Activated naive CD4-positive, alpha-beta T cell treated with Interleukin-2 at 50 U/mL for 16 hours (primary cell): ENCODE measurements at places on chromosomes 1 and 21.

DNA sequence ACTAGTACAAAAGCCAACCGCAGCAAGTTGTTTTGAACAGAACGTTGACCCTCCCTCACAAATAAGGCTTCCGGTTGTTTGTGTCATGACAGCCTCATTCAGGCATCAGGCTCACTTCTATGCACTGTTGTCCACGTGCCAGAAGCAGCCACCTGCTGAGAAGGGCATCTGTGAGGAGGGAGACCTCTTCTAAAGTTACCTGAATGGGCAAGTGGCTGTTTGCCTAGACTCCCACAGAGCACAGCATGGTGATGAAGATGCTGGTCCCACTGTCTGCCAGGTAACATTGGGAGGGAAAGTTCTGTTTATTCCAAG, 176.1 kb downstream of the CLIC6 start:
- DNase-seq, result no peak

DNA sequence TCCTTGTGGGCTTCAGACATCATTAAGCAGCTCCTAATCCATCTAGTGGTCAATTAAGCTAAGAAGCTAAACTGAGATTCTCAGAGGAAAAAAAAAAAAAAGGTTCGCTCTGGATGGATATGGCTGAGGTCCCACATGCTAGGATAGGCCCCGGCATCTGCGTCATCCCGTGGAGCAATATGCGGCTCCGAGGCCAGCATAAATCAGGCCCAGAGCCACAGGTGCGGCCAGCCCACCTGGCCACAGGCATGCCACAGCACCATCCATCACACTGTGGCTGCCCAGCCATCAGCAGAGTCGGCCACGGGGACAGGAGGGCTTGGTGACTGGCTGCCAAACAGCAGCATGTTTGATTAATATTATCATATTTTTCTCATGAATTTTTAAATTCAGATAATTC, 106.9 kb upstream of the TIAM1 start:
- DNase-seq, result no peak

GRCh38 chr1:39822146-39822545, 33.5 kb upstream of the BMP8B start:
- DNase-seq, result no peak

DNA sequence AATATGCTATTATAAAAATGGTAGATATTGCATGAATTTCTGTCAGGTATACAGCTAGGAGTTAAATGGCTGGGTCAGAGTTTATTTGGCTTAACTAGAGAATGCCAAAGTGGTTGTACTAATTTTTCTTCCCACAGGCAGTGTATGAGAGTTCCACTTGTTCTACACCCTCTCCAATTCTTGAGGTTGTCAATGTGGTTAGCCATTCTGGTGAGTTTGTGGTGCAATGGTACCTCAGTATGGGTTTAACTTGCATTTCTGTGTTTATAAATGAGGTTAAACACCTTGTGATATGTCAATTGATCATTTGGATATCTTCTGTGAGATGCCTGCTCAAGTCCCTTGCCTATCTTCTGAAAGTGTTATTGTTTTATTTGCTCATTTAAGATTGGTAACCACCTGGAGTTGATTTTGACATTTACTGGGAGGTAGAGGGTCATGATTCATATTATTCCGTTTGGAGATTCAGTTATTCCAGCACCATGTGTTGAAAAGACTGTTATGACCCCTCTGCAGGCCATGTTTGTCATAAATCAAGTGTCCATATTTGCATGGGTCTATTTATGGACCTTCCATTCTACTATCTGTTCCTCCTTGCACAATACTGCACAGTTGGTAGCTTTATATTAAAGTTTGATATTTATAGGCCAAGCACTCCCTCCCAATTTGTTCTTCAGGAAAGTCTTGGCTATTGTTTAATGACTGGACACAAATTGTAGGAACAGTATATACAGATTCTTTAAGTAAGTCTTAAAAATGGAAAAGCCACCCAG, 5.8 kb downstream of the FALEC start:
- DNase-seq, result no peak

- no peak for DNase-seq
Measured at GRCh38 chr1:80462006-80462405, 1338.7 kb upstream of the ADGRL2 start.

DNA sequence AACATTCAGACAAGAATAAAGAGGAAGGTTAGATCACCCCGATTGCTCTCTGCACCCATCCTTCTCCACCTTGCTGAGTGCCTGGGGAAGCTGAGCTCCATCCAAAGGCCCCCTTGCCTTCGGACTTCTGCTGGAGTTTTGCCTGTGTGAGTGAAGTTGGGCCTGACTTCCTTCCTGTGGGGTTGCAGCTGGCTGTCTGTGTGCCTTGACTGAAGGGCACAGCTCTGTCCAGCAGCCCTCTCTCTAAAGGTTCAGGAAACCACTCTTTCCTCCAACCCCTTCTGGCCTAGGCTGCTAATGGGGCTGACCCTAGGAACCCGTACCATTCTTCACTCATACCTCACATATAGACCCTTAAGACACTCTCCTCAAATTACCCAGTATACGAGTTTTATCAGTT, 173.4 kb upstream of the HMCN1 start:
- DNase-seq, result no peak

- DNase-seq, result no peak
Measured at GRCh38 chr1:21924503-21925005, 12.6 kb downstream of the HSPG2 start.

GRCh38 chr1:116466810-116467557, 93.9 kb downstream of the ATP1A1 start:
- DNase-seq, result no peak

DNA sequence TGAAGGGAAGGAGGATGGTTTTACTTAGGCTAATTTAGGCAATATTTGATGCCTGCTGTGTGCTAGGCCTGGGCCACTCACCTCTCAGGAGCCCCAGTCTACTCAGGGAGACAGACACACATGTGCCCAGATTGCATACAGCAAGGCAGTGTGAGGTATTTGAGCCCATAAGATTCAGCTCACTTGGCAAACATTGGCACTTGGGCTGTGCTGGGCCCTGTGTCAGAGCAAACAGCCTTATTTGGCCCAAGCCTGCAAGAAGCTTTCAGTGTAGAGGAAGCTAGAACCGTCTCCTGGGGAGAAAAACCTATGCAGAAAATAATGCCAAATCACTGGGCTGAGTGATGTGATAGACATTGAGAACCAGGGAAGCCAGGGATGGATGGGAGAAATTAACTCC, 3.9 kb upstream of the SYNC start:
- no peak for DNase-seq

DNA sequence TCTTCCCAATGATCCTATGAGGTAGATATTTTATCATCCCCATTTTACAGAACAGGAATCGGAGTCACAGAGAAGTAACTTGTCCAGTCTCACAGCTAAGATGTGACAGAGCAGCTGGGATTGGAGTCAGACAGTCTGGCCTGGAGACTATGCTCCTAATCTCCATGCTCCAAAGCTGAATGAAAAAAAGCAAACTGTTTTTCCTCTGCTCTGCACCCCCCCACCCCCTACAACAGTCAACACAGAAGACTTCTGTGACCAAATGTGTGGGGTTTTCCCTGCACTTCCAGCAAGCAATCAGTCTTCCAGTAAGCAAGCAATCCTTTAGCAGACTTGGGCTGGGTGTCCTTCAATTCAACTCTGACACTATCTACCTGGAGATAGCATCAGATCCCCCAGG, 33.2 kb downstream of the KIRREL1 start:
- no peak for DNase-seq

DNA sequence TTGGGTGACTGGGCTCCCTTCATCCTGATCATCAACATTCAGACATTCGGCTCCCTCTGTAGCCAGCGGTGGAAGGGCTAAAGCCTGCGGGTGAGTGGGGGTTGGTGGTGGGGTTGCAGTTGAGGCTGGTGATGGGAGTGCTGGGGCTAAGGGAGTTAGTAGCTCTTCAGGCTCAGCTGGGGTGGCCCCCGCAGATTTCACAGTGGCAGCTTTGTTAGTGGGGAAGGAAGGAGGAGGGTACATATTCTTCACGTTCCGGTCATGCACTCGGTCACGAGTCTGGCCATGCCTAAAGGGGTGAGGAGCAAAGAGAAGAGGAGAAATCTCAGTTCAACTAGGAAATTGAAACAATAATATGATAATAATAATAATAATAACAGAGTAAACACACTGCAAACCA, 6.8 kb downstream of the PSMB4 start:
- DNase-seq, result no peak

- no peak for DNase-seq
Measured at GRCh38 chr1:150612014-150612345, 17.4 kb downstream of the ENSA start.
